ENCODE measurements at places on chromosomes 3 and 15. TPM values are rescaled to one million over a fixed set of nuclear protein-coding genes. Genes with fewer than 3 reads are reported as not detected.

The VPS33B gene
- 4.7 TPM for total RNA-seq

The DPPA2 gene
- not detected for total RNA-seq

The GOLGA8J gene
- total RNA-seq = 0.44 TPM

The TMCO5A gene
- total RNA-seq = not detected

The TMEM45A gene
- 36.7 TPM for total RNA-seq

The PSTPIP1 gene
- total RNA-seq = 11.9 TPM

The TMEM212 gene
- total RNA-seq = not detected

The KNG1 gene
- total RNA-seq = not detected

The IMPG2 gene
- total RNA-seq = 0.32 TPM

The TM4SF18 gene
- 81.5 TPM for total RNA-seq

The CALML4 gene
- 8.7 TPM for total RNA-seq
